ENCODE measurements at places on chromosomes 4 and X.

- no peak for DNase-seq
Observed at GRCh38 chr4:60365176-60365575, 835.0 kb upstream of the ADGRL3 start.

GRCh38 chrX:40088299-40088625 is 9.5 kb downstream of the BCOR start:
- DNase-seq, result no peak

DNA sequence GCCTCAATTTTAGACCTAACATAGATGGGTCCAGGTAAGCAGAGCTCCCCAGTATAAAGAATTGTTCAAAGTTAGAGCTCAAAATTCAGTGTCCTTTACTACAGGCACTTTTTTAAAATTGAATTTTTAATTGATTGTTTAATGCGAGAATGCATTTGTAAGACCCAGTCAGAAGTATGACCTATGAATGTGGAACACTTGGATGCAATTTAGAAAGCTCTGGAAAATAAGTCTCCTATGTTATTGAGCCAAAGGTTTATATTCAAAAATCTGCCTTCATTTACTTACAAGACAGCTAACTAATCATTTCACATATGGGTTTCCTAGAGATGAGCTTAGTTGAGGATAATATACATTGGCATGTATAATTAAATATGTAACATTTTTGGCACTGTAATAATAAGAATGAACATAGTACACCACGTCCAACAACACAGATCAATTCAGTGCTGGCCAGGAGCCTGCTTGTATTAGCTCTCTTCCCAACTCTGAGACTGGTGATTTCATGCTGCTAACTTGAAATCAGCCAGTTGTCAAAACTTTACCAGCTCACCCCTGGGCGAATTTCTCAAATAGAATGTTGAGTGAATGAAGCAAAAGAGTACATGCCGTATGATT is 197.2 kb upstream of the NPY2R start:
- DNase-seq, result no peak

DNA sequence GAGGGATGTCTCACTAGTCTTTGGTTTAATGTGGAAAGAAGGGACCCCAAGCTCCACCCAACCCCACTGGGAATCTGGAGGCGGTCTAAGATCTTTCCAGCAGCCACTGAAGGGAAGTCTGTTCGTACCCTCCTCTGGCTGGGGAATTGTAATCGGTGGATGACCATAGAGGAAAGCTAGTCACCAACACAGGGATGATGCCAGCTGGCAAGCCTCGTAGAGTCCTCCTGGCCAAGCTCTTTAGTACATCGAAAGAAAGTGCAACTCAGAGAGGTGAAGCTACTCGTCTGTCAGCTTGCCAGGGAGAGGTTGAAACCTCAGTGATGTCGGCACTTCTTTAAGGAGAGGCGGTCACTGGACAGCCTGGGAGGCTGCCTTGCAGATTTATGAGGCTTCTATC is 58.7 kb downstream of the MAMLD1 start:
- no peak for DNase-seq

DNA sequence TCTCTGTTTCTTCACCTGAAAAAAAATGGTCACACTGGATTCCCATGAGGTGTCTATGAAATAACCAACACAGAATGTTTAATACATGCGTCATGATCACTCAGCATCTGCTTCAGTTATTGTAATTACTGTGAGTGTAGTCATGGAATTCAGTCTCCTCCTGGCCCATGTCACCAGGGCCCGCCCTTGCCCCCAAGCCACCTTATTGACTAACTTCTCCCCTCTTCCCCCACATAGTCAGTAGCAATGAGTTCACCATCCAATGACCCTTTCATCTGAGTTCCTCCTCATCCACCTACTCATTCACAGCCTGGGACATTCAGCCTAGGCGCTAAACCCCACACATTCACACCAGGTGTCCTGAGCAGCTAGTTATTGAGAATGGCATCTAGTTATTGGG is 15.6 kb downstream of the PNMA6F start:
- no peak for DNase-seq

- no peak for DNase-seq
Observed at GRCh38 chr4:159041054-159042034, 61.5 kb upstream of the RAPGEF2 start.
